GM06990 (cell line): ENCODE measurements at places on chromosomes 6 and 20.

GRCh38 chr6:127464161-127464880, 5.1 kb upstream of the KIAA0408 start:
- DNase-seq: no peak

- DNase-seq: no peak
Observed at GRCh38 chr6:148313488-148313887, 29.1 kb upstream of the SASH1 start.

GRCh38 chr6:106751501-106752252, 122.3 kb downstream of the QRSL1 start:
- no peak for DNase-seq

GRCh38 chr6:13131935-13132661, 196.2 kb downstream of the TBC1D7 start:
- no peak for DNase-seq

- DNase-seq: no peak
Observed at GRCh38 chr6:73231986-73232391, 6.7 kb upstream of the KHDC1L start.

DNA sequence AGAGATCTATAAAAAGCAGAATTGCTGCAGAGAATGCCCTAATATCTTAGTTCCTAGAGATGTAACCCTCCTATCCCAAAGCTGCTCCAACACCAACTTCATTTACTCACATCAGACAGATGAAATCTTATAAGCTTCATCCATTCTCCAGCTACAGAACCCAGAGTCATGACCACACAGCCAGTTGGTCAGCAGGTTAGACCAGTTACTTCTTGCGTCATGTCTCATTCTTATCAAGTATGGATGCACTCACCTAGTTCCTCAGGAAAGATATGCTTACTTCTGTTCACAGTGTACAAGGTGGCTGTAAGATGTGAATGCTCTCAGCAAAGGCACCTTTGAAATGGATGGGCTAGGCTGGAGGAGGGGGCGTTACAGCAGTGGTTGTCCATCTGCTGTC, 47.9 kb upstream of the ISM1 start:
- no peak for DNase-seq
